Hematopoietic multipotent progenitor cell treated with erythropoietin and hydrocortisone succinate and interleukin-3 and kit ligand, for 17 days (in vitro differentiated cells): ENCODE measurements at places on chromosomes 6 and 20.

GRCh38 chr6:7914991-7915789 is 4.6 kb upstream of the TXNDC5 start:
- DNase-seq = no peak

DNA sequence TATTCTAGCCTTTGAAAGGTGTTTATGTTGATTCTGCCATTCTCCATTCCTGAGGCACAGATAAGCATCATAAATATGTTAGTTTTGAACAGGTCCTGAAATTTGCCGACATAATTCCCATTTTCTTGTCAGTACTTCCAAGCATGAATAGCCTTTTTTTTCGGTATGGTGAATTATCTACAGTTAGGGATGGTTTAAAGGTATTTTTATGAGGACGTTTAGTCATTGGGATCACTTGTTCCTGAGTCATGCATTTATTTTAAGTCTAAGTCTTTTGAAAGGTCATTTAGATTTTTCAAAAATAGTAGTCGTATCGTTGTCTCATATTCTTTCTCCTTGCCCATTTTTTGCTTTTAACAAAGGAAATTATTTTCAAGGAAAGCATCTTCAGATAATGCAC is 98.7 kb downstream of the PHACTR3 start:
- DNase-seq = no peak

- no peak for DNase-seq
These were observed 46.0 kb upstream of the IL17A start for GRCh38 chr6:52139985-52140680.

DNA sequence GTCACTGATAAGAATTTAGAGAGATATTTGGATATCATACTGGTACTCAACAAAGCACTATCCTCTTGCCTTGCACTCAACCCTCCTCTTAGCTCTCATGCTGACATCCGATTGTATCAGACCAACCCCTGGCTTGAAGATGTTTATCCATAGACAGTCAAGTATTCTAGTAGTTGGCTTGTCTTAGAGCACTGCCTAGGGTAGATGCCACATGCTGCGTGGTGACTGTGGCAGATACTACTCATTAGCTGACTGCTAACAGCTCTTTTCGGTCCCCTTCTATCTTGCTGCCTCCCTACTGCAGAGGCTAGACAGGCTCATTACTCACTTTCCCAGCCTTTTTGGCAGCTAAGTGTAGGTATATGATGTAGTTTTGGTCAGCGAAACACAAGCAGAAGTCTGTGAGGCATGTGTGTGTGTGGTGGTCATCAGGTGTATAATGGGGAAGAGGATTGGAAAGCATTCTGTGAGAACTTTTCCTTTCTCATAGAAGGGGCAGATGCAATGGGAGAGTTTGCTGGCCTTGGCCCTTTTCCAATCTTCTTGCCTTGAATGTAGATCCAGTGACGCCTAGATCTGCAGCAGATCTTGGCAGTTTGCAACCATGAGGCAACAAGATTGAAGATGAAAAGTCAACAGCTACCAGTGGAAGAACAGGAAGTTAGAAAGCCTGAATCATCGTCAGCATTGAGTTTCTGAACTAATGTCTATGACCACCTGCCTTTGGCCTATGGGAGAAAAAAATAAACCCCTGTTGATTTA is 4.4 kb upstream of the IFNGR1 start:
- DNase-seq = no peak

DNA sequence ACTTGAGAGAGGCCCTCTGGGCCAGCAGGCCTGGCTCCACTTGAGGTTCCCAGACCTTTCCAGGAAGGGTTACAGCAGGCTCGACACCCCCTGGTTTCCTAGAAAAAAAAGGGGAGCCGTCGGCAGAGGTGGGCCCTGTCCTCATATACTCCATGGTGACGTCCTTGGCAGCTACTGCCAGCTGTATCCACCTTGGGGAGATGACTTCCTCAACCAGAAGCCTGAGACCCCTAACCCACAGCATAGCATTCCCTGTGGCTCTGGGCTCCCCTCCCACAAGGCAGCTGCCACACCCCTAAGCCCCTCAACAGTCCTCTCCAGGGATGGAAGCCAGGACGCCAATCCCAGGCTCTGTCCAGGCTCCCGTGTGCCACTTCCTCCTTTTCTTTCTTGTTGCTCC is 294.8 kb downstream of the CDC5L start:
- DNase-seq = no peak

- no peak for DNase-seq
These were observed 92.7 kb downstream of the DACT2 start for GRCh38 chr6:168226902-168227318.

DNA sequence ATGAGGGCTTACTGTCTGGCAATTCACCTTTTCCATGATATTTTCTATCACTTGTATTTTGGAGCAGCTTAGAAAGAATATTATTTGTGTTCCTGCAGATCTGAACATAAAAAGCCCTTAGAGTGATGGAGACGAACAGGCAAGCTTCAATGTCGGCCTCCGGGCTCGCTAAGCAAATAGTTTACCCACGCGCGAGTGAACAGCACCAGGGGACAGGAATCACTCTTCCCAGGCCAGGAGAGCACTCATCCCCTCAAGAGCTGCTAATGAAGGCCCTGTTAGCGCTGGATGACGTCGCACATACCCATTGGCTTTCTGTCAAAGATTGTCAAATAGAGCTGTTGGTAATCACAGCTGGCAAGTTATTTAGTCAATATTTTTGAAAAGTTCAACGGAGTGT is 395.7 kb downstream of the ZFAND3 start:
- DNase-seq = no peak

GRCh38 chr6:18693881-18694280 is 306.7 kb downstream of the RNF144B start:
- DNase-seq = no peak

DNA sequence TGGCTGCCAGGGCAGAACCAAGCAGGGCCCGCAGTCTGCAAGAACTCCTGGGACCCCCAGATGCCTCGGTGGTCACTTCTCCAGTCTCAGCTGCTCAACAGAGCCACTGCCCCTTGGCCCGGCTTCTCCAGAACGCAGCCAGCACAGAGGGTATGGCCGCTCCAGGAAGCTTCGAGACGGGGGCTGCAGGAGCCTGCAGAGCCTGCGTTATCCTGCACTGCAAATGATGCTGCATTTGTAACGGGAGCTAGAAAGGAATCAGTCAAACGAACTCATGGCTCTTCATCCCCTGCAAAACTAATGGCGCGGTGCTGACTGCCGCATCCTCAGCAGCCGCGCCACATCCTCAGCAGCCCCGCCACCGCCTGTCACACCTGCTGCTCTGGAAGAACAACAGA is 254.9 kb downstream of the TAF4 start:
- no peak for DNase-seq

- DNase-seq = no peak
These were observed 152.7 kb downstream of the EYA4 start for GRCh38 chr6:133393891-133394290.

GRCh38 chr6:168071620-168072019 is 7.4 kb downstream of the FRMD1 start:
- DNase-seq = no peak

DNA sequence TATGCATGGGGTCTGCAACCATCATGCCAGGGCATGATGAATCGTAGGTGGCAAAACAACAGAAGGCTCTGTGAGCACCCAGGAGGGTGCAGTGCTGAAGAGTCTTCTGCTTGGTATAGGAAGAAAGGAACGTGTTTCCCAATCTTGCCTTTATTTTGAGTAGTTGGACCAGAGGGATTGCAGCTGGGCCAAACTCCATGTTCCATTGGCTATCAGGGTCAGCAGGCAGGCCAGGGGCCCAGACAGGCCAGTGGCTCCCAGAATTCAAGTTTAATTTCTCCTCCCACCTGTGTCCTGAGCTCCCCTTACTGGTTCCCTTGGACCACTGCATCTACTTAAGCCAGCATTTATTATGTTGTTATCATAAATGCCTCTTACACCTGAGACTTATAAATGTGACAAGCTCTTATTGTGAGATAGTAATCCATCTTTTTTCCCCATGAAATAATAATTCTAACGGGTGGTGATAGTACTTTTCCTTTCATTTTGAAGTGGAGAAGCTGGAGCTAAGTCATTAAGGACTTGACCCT is 918 bp upstream of the TRIM38 start:
- peak; percentile 54 for DNase-seq
